ENCODE measurements at places on chromosomes 4 and X. TPM values are rescaled to one million over a fixed set of nuclear protein-coding genes. Genes with fewer than 3 reads are reported as not detected.

Gene F11
- total RNA-seq: not detected

Gene POLA1
- total RNA-seq: 9.3 TPM

Gene HS3ST1
- 0.38 TPM for total RNA-seq

Gene PAK3
- 2.0 TPM for total RNA-seq

Gene CT45A5
- not detected for total RNA-seq

Gene SFRP2
- 0.16 TPM for total RNA-seq

Gene PPP2R2C
- not detected for total RNA-seq

Gene APBB2
- 63.2 TPM for total RNA-seq

Gene VCX2
- not detected for total RNA-seq

Gene UCHL1
- 675 TPM for total RNA-seq

Gene RHOXF1
- not detected for total RNA-seq

Gene UGT2B15
- total RNA-seq: not detected

Gene MTMR8
- 0.13 TPM for total RNA-seq
